Non-pigmented ciliary epithelial cell (primary cell): ENCODE measurements at places on chromosomes 1 and 21.

GRCh38 chr1:98331243-98331642, 330.3 kb upstream of the SNX7 start:
- DNase-seq: no peak

DNA sequence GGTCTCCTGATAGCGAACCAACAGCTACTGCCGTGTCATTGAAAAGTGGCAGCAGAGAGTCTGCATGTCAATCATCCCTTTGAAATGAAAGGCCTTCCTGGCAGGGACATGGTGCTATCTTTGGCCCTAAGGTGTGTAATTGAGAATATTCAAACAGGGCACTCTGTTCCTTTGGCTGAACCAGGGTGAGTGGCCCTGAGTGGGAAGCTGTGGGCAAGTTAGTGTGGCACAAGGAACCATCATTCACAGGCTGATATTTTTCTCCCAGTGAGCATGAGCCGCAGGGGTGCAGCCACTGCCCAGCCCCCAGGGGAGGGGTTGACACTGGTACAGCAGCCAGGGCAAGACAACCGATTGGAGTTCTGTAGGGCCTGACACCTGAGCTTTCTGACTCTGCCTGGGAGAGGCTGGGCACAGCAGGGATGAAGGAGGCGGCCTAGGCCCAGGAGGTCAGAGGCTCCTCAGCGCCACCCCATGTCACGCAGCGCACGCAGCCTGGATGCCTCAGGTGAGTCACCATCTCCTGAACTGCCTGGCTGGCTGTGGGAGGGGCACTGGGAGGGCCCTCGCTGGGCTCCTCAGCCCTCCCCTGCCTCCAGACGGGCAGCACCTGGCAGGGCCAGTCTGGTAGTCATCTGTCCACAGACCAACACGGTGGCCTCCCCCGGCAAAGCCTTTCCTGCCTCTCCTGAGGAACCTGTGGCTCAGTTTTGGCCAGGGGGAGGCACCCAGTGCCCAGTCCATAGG, 13.2 kb downstream of the QSOX1 start:
- DNase-seq: no peak

DNA sequence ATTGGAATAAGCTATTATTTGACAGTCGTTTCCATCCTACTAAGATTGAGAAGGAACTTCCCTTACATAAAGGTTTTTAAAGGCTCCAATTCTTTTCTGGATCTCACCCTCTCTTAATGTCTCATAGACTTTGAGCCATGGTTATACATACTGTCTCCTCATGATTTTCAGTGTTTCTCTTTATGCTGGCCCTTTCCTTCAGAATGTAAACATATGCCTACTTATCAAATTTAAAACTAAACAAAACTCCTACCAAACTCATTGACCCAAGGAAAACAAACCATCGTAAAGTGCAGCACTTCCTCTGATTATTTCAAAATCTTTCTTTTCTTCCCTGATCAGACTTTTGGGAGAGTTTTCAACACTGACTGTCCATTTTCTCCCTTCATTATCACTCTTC, 163.4 kb upstream of the DPYD start:
- no peak for DNase-seq

- no peak for DNase-seq
Measured at GRCh38 chr1:219772265-219773036, 155.9 kb downstream of the SLC30A10 start.

DNA sequence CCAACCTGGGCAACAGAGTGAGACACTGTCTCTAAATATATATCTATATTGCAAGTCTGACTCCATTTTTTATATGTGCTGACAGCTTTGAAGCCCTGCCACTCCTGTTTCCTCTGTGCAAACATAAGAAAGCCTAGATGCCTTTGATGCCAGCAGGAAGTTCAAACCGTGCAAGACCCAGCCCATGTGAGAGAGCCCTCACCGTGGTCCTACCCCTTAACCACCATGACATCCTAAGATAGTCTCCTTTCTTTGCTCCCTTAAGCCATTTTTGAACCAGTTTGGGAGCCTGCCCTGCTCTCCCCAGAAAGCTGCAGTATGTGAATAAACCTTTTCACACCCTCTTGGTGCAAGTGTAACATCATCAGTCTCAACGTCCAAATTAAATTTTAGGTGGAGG, 3.7 kb upstream of the DIPK1A start:
- no peak for DNase-seq
